CD8-positive, alpha-beta T cell (primary cell): ENCODE measurements at places on chromosomes 5 and 9.

DNA sequence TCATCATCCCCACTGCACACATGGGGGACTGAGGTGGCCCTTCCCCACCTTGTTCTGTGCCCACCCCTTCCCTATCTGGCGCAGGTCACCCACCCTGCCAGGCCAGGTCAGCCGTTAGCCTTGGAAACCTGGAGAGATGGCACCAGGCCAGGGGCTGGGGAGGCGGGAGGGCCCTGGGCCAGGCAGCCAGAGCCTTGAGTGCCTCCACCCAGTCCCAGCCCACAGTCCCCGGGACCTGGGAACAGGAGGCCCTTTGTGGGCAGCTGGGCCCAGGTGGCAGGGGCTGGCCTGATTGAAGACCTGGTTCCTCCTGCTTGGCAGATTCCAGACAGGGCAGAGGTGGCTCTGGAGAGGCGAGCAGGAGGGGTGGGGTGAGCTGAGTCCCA lies 70.6 kb downstream of the LRSAM1 start:
- peak; percentile 14 for DNase-seq

DNA sequence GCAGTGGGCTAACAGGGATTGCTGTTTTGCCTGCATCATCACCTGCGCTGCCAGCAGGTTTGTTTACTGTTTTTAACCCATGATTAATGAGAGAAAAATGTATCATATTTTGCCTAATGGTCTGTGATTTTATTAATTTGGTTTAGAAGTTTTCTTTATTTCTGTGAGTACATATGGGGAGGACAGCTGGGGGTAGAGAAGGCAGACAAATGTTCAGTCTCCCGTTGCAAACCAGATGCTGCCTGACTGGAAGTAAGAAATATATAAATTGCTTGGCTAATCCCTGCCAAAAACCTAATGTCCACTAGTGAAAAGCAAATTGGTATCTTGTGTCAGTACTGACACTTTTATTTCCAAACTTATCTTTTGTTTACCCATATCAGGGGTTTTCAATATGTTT lies 1766.1 kb upstream of the C9orf72 start:
- DNase-seq = no peak

- DNase-seq = no peak
Observed at GRCh38 chr5:116681334-116682013, 106.9 kb upstream of the SEMA6A start.

GRCh38 chr5:34703767-34704713 lies 47.9 kb downstream of the RAI14 start:
- no peak for DNase-seq

DNA sequence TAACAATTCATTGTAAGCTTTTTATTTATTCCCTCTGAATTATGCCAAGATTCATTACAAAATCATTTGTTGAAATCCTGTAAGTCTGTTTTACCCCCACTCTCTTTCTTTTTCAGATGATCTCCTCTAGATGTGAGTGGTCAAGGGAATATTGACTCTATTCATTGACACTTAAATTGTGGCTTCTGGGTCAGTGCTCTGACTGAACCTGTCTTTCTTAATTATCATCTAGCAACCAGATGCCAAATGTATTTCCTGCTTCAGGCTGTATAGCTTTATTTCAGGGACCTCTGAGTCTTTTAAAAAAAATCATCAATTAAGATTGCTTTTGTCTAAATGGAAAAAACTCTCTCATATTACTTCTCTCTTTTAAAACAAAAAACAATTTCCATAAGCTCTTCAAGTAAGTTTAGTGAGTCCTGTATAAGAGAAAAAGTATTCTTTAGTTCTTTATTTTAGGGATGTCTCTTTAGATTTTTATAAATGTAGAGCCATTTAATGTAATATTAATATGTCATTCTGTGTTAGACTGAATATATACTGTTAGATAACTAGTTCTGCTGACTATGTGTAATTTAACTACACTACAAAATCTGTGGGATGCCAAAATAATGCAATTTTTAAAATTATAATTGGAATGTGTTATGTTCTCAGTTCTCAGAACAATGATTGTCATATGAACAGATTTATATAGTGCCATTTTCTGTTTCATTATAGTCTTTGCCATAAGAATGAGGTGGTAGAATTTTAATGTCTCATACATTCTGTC lies 645.8 kb upstream of the EDIL3 start:
- DNase-seq = no peak

DNA sequence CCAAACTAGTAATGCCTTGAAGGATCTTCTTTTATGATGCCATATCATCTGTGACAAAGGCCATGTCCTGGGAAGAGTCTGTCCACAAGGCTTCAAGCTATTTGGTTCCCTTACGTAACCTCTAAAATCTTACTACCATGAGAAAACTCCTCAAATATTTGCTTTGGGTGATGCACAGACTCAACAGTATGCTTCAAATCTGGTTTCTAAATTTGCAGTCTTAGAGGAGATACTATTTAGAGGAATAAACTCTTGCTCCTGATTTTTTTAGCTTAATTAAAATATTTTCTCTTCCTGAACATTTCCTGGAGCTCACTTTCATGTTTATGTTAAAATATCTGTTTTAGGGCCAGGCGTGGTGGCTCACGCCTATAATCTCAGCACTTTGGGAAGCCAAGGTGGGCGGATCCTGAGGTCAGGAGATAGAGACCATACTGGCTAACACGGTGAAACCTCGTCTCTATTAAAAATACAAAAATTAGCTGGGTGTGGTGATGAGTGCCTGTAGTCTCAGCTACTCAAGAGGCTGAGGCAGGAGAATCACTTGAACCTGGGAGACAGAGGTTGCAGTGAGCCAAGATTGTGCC lies 28.2 kb downstream of the TRPC7 start:
- no peak for DNase-seq

GRCh38 chr5:93585041-93585766 lies 2.2 kb downstream of the NR2F1 start:
- peak; percentile 31 for DNase-seq

DNA sequence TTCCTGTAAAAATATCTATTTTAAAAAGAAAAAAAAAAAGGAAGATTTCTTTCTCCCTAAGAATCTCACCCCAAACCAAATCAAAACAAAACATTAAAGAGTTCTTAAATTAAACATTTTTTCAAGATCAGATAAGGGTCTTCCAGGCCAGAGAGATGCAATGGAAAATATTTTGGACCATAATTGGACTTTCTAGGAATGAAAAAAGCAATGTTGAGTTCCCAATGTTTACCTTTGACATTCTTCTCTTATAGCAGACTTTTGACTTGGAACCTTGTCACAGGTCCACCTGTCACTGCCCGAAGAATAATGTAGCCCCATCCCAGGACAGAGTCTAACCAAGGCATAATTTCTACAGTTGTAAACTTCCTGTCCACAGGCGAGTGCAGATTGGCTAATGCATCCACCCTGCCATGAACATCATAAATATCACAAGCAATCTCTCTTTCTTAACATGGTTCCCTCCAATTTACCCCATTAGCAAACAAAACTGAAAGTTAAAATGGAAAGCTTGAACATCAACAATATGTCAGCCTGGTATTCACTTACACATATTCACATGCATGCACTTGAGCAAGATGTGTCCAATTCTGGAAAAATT lies 121.7 kb upstream of the ZNF366 start:
- no peak for DNase-seq

GRCh38 chr9:12461763-12462460 lies 231.3 kb upstream of the TYRP1 start:
- no peak for DNase-seq
